ENCODE measurements at places on chromosomes 3 and 15.

- DNase-seq = no peak
Observed at GRCh38 chr3:177824190-177824786, 627.0 kb upstream of the TBL1XR1 start.

- no peak for DNase-seq
Observed at GRCh38 chr15:70406617-70407335, 309.1 kb upstream of the TLE3 start.

GRCh38 chr3:194123726-194124125, 12.2 kb upstream of the HES1 start:
- DNase-seq = no peak

DNA sequence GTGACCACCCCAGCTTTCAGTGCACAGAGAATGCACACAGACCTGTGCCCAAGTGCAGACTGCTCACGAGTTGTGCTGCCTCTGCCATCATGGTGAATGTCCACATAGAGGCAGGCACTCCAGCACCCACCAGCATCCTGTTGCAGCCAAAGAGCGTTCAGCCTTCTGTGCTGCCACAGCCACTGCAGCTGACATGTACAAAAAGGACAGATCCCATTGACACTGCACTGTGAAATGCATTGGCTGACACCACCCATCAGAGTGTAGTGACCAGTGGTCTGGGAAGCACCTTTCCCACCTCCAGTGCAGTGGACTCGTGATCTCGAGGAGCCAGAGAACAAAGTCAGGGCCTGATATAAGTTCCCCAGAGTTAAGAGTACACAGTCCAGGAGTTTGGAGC, 260.3 kb downstream of the RAP2B start:
- no peak for DNase-seq

DNA sequence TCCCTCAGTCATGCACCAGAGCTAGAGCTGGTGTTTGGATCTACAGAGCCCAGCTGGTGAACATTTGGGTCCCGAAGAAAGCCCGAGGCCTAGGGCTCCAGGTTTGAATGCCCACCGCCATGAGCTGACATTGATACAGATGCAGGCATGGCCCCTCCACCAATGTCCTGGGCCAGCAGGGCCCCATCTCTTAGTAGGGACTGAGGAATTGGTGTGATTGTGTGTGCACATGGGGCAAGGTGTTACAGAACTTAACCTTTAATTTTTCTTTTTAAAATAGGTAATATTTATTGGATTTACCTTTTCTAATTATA, 11.0 kb downstream of the PODXL2 start:
- DNase-seq = no peak

GRCh38 chr3:41202075-41202833, 2.9 kb downstream of the CTNNB1 start:
- no peak for DNase-seq

- no peak for DNase-seq
Observed at GRCh38 chr3:11014253-11014652, 21.7 kb downstream of the SLC6A1 start.

GRCh38 chr3:138310494-138310893, 19.2 kb downstream of the NME9 start:
- DNase-seq = no peak

GRCh38 chr3:100548053-100548452, 55.6 kb downstream of the TMEM45A start:
- DNase-seq = no peak

GRCh38 chr3:104546301-104546700, 820.4 kb upstream of the ALCAM start:
- DNase-seq = no peak

DNA sequence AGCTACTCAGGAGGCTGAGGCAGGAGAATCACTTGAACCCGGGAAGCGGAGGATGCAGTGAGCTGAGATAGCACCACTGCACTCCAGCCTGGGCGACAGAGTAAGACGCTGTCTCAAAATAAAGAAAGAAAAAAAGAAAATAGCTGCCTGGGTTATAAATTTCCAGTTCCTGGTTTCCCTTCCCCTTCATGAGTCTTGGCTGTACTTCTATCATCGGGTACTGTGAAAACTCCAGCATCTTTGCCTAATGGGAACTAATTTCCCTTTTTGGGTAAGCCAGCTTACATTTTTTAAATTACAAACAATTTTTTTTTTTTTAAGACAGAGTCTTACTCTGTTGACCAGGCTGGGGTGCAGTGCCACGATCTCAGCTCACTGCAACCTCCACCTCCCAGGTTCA, 15.0 kb downstream of the DENND4A start:
- DNase-seq = no peak

- DNase-seq = no peak
Observed at GRCh38 chr3:108333961-108334360, 37.6 kb downstream of the HHLA2 start.

GRCh38 chr15:47331829-47332393, 385.4 kb upstream of the SEMA6D start:
- no peak for DNase-seq

- DNase-seq = no peak
Observed at GRCh38 chr15:73888224-73889041, 15.1 kb downstream of the TBC1D21 start.

DNA sequence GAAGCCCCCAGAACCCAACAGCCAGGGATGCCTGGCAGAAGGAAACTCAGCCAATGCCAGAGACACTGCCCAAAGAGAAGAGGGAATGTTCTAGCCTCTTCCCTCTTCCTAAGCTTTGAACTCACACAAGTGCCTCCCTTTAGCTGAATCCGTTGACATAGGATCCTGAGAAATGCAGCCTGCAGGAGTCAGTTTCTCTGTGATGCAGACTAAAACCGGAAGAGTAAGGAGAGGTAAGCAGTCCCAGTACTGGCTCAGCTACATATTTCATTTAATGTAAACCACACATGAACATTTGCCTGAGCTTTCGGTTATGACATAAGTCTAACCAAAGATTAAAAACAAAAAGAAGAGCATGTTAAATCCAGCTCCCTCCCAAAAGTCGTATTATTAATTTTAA, 768.7 kb downstream of the TBL1XR1 start:
- DNase-seq = no peak

DNA sequence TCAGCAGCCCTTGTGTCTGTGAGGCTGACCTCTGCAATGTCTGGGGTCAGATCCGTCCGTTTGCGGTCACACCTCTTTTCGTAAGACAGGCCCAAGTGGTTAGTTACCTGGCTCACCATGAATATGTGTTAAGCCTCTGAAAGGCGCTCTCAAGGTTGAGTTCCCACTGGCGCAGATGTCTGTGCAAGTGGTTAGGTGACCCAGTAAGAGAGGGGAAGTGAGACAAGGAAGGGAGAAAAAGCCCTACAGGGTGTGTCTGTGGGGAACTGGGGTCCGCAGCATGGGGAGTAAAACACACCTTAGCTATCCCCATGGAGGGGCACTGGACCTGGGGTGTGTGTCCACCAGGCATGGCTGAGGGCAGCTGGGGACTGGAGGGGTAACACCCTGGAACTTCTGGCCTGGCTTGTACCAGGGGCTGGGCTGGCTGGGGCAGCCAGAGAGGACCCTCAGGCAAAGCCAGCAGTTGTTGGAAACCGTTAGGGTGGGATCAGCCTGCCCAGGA, 391.6 kb upstream of the PROK2 start:
- no peak for DNase-seq

DNA sequence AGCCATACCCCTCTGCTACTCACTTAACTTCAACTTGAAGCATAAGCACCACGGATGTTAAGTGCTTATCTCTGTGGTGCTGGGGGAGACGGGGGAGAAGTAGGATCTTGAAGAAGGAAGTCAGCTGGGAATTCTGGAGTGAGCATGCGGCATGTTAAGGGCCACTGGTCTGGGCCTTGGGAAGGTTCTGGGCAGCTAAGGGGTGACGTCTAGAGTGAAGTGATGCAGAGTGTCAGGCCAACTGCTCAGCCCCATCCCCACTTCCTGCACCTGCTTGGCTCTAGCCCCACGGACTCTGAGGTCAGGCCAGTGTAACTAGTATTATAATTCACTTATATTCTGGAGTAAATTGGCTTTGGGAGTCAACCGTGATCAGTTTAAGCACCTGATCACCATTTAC, 228.6 kb downstream of the FMN1 start:
- DNase-seq = no peak

DNA sequence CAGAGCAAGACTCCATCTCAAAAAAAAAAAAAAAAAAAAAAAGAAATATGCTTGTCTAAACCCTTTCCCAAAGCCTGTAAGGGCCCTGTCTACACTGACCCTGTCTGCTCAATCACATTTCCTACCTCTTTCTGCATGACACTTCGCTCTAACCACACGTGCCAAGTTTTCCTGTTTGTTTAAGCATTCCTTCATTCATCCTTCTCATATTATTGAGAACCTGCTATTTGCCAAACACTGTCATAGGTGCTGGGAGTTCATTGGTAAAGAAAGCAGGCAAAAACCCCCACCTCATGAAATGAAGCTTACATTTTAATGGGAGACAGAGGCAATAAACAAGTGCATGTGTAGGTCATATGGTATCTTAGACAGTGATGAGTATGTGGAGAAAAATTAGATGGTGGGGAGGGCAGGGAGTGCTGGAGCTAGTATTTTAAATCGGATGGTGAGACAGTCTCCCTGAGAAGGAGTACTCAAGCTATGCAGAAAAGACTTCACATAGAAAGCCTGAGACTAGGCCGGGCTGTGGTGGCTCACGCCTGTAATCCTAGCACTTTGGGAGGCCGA, 48.0 kb downstream of the B3GNT5 start:
- DNase-seq = no peak

DNA sequence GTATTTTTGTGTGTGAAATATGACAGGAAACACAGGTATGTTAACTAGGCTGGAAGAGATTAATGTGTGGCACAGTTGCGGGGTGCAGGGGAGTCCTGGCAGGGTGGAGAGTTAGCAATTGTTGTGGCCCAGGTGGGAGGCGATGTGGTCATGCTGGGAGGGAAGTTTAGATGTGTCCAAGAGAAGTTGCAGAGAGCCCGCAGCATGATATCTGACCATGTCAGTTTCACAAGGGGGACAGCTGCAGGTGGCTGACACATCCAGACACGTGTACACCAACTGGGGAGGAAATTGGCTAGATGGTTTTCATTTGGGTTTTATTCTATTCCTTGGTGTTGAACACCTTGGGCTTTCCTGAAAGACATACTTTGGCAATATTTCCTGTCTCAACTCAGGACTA, 172.8 kb upstream of the RGMA start:
- DNase-seq = no peak

DNA sequence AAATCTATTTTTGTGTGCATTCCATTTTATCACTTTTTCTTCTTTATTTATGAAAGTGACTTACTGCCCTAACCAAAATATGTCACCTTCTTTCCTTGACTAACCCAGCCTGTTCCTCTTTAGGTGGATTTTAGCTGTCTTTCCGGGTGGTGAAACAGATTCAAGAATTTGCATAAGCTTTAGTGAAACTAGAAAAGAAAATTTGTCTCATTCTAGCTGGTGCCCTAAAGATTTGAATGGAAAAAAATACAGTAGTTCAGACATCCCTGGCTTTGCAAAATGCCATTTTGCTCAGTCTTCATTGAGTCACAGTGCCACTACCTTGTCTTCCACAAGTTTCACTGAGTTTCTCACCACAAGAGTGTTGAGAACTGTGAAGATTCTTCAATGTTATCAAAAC, 28.2 kb upstream of the CCDC50 start:
- no peak for DNase-seq

GRCh38 chr3:106212665-106213222, 343.9 kb upstream of the CBLB start:
- DNase-seq = no peak

GRCh38 chr15:55627730-55628368, 39.7 kb upstream of the PYGO1 start:
- DNase-seq = no peak

GRCh38 chr3:16399473-16399872, 114.0 kb downstream of the RFTN1 start:
- DNase-seq = no peak

DNA sequence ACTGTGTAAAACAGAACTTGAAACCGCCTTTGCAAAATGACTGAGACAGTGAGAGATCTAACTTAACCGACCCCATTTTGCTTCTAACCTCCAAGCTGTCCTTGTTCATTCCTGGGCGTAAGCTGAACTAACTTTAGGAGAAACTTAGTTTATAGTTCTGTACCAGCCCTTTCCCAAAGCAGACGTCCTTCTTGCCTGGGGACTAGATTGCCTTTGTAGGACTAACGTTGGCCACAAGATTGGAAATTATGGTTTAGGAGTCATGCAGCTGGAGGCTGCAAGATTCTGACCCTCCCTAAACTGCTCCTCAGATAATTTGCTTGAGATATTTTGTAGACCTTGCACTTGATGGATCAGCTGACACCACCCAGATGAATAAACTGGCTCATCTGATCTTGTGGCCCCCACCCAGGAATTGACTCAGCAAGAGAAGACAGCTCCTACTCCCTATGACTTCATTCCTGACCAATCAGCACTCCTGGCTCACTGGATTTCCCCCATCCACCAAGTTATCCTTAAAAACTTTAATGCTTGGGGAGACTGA, 219.9 kb upstream of the PROK2 start:
- no peak for DNase-seq

- no peak for DNase-seq
Observed at GRCh38 chr3:37197810-37198371, 23.5 kb upstream of the LRRFIP2 start.

- DNase-seq = no peak
Observed at GRCh38 chr15:31147944-31148296, 46.4 kb upstream of the TRPM1 start.

DNA sequence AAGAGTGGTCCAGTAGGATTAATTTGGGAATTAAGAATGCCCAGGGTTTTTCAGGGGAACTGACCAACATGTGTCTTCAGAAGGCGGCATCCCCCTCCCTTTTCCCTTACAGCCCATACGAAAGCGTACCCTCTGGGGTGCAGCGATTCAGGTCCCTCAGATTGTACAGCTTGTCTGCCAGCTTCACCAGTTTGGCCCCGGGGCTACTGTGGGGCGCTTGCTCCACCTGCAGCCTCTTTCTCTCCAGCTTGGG, 848 bp downstream of the HDDC3 start:
- no peak for DNase-seq

- no peak for DNase-seq
Observed at GRCh38 chr15:85475711-85476110, 95.3 kb downstream of the AKAP13 start.

DNA sequence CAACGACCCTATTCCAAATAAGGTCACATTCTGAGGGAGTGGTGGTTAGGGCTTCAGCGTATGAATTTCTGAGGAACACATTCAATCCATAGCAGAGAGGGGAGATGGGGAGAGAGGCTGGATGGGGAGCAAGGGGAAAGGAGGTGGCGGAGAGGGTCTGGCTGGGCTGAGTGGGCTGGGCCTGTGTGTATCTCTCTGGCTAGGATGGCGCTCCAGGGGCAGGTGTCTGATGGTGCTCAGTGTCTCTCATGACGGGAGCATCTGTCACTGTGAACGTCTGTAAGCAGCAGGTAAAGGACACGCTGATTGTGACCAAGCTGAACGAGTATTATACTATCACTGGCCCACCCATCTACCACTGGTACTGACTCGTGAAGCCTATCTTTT, 159.6 kb downstream of the XXYLT1 start:
- DNase-seq = no peak

- no peak for DNase-seq
Observed at GRCh38 chr3:125256675-125257074, 44.1 kb upstream of the SLC12A8 start.

DNA sequence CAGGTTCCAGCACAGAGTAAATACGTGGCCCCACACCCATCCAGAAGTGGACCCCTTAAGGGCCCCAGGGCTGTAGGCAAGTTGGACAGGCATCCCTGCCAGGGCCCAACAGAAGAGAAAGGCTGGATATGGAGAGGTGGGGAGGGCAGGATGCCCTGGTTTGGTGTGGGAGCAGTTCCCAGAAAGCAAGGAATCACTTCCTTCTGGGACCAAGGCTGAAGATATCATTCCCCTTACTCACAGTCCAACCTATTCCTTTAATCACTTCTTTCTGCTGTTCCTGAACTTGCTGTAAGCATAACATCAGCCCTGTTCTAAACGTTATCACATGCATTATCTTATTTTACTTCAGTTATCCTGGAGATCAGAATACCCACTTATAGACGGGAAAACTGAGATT, 6.1 kb upstream of the MESP2 start:
- DNase-seq = no peak
